ENCODE measurements at places on chromosomes 7 and 10. TPM values are rescaled to one million over a fixed set of nuclear protein-coding genes. Genes with fewer than 3 reads are reported as not detected.

ZNF438 gene
- polyA plus RNA-seq, result 5.9 TPM

CPA2 gene
- not detected for polyA plus RNA-seq

NEUROD6 gene
- not detected for polyA plus RNA-seq

UBE2D4 gene
- polyA plus RNA-seq, result 27.8 TPM

ATP6V0A4 gene
- 140 TPM for polyA plus RNA-seq

SYT15B gene
- 0.39 TPM for polyA plus RNA-seq

TRIM50 gene
- 14.0 TPM for polyA plus RNA-seq

OIT3 gene
- not detected for polyA plus RNA-seq

TSPAN15 gene
- polyA plus RNA-seq, result 28.2 TPM

GDF10 gene
- polyA plus RNA-seq, result not detected

MRLN gene
- polyA plus RNA-seq, result 24.3 TPM

CPEB3 gene
- polyA plus RNA-seq, result 2.3 TPM

HECTD2 gene
- polyA plus RNA-seq, result 4.5 TPM

RHOBTB1 gene
- 34.5 TPM for polyA plus RNA-seq

UBTD1 gene
- polyA plus RNA-seq, result 26.1 TPM

C10orf90 gene
- 0.30 TPM for polyA plus RNA-seq

LDB1 gene
- 27.9 TPM for polyA plus RNA-seq

SLIT1 gene
- polyA plus RNA-seq, result 0.06 TPM

PRRT4 gene
- not detected for polyA plus RNA-seq

GRID1 gene
- 0.37 TPM for polyA plus RNA-seq

C10orf105 gene
- polyA plus RNA-seq, result not detected

Data from kidney (tissue), 22 donors.